ENCODE measurements at places on chromosomes 7 and 10.

DNA sequence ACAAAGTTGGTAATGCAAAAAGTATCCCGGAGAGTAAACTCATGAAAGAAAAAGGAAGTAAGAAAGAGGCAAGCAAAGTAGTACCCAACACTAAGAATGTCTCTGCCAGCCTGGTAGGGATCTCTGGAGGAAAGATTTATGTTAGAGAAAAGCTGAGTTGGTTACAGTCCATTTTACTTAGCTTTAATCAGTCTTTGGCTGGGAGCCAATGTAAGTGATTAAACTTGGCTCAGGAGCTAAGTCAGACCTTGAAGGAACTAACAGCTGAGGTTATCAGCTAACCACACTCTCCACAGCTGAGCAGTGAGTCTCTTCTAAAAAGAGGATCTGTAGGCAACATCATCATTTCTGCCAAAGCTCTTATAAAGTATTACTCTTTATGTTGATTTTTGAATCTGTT is 148.0 kb downstream of the ANKRD7 start:
- no peak for DNase-seq

GRCh38 chr10:27319752-27320431 is 79.3 kb upstream of the ACBD5 start:
- no peak for DNase-seq

GRCh38 chr10:101301111-101301731 is 52.7 kb upstream of the BTRC start:
- no peak for DNase-seq

DNA sequence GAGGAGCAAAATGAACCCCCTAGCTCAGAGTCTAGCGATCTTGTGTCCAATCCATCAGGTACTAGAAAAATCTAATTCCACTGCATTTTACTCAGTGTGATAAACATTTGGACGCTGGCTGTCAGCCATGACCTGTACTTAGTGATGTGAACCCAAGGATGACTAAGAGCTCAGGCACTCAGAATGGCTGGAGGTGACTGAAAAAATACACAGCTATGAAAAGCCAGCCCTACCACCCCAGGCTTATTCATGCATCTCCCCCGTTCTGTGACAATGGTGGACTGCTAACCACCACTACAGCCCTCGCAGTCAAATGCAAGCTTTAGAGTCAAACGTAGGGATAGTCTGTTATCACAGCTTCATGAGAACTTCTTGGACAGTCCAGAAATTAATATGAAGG is 14.9 kb downstream of the AFAP1L2 start:
- no peak for DNase-seq

DNA sequence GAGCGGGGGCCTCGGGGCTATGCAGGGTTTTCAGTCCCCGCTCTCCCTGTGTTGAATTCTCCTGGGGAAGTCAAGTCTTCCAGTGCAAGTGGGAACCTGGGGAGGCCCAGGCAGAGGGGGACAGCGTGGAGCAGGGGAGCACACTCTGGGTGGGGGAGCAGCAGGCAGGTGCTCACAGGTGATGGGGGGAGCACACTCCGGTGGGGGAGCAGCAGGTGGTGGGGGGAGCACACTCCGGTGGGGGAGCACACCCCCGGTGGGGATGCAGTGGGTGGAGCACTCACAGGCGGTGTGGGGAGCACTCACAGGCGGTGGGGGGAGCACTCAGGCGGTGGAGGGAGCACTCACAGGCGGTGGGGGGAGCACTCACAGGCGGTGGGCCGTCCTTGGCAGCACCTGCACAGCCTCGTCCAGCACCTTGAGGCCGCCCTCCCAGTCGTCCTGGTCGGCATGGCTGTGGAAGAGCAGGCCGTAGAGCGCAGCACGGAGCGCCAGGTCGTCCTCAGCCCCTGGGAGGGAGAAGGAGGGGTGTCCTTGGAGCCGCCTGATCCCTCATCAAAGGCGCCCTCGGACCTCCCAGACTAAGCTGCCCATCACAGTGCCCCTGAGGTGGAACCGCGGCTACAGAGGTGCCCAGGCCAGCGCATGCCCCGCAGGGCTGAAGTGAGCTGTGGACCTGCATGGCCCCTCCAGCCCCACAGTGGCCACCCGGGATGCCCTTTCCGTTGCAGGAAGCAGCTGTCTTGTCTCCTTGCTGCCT is 56.7 kb downstream of the CFAP46 start:
- no peak for DNase-seq

- DNase-seq, result no peak
These were observed 10.8 kb upstream of the GPNMB start for GRCh38 chr7:23235813-23236221.

DNA sequence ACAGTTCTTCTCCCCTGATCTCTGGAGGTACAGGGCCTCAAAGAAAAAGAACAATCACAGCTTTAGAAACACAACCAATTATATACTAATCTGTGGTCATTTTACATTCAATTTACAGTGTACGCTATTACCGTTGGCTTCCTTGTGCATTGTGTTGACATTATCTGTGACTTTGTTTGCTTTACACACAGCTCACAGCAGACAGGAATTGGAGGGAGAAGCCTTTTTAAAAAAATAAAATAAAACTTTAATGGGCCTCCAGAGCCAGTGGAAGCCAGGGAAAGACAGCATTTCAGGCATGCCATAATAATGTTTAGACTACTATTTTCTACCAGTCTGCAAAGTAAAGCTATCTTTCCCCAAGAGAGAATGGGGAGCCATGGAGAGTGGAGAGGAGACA is 179.0 kb upstream of the ADO start:
- DNase-seq, result no peak

- DNase-seq, result no peak
These were observed 58.0 kb upstream of the ZPBP start for GRCh38 chr7:50151001-50151400.

- peak; percentile 17 for DNase-seq
These were observed 994 bp downstream of the SLC25A28 start for GRCh38 chr10:99619090-99619800.

DNA sequence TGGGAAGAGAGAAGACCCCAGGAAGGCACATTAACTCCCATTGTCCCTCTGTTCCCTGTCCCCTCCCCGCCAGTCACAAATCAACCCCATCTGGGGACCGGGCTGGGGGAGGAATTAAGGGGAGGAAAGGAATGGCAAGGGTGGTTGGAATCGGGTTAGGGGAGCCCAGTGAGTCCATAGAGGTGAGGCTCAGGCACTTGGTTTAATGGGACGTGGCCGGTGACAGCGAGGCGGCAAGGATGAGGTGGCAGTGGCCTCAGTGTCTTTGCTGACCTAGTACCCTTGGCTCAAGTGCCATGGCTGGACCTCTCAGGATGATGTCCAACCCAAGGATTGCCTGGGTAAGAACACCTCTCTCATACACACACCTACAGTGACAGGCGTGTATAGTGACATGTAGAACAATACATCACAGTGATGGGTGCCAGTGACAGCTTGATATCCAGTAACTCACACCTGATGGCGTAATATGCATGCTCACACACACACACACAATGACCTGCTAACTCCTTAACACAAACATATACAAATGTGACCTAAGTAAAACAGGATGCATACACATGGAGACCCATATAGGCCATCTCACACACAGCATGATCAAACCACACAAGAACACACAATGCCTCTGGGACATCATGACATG is 12.3 kb downstream of the KCNIP2 start:
- no peak for DNase-seq

- DNase-seq, result no peak
These were observed 566.4 kb downstream of the GFRA1 start for GRCh38 chr10:115706488-115707076.

GRCh38 chr10:84140036-84140379 is 699 bp downstream of the GHITM start:
- DNase-seq, result no peak

DNA sequence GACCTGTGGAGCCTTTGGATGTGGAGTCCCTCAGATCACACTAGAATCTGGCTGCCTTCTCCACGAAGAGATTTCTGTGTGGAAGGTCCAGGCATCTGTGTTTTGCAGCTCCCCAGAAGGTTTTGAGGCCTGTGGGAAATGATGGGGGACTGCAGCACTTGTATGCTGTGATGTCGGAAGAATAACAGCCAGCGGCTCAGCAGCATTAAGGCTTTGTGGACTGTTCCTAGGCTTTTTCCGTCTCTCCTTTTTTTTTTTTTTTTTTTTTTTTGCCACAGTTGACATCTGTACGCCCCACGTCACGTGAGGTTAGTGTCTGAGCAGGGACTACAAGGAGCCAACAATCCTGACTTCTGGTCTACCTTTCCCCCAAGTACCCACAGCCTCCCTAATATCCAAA is 181.3 kb downstream of the PFKFB3 start:
- no peak for DNase-seq

DNA sequence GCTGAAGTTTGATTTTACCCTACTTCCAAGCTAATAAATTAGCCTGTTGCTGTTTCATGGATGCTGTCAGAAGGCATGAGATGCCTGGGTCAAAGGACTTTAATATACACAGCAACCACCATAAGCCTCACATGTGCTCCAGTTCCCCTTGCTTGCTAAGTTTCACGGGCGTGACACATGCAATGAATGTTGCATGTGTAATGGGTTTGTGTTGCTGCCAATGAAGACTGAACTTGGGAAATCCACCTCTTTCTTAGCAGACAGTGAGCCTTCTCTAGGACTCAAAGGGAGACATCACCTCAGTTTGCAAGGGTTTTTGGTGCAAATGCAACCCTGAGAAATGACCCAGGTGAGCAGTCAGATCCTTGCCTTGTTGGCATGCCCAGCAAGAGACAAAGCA is 505.5 kb upstream of the PODXL start:
- no peak for DNase-seq

GRCh38 chr10:53601260-53601875 is 828.8 kb upstream of the MBL2 start:
- DNase-seq, result no peak

- no peak for DNase-seq
These were observed 7.4 kb downstream of the GDF10 start for GRCh38 chr10:47307381-47307780.

GRCh38 chr10:104309980-104310978 is 28.0 kb downstream of the ITPRIP start:
- no peak for DNase-seq

DNA sequence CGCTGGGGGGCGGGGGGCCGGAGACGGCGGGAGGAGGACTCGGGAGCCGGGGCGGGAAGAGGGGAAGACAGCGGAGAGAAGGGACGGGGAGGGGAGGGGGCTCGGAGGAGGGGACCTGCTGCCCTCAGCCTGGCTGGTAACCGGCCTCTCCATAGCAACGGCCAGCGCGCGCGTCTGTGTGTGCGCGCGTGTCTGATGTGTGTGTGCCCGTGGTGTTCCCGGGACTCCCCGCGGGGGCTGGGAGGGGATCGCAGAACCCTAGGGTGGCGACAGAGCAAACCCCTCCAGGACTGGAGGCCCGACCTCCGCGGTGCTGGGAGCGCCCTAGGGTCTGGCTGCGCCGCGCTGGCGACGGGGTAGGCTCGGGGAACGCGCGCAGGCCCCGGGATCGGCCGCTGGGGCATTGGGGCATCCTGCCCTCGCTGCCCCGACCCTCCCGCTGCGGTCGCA is 356.3 kb downstream of the DNAJB6 start:
- no peak for DNase-seq

Measured in central memory CD4-positive, alpha-beta T cell (primary cell).